CD4-positive, alpha-beta T cell treated with Interferon gamma for 1 hour (primary cell): ENCODE measurements at places on chromosomes 16 and 17.

- DNase-seq: no peak
Observed at GRCh38 chr16:65012357-65012756, 109.5 kb downstream of the CDH11 start.

DNA sequence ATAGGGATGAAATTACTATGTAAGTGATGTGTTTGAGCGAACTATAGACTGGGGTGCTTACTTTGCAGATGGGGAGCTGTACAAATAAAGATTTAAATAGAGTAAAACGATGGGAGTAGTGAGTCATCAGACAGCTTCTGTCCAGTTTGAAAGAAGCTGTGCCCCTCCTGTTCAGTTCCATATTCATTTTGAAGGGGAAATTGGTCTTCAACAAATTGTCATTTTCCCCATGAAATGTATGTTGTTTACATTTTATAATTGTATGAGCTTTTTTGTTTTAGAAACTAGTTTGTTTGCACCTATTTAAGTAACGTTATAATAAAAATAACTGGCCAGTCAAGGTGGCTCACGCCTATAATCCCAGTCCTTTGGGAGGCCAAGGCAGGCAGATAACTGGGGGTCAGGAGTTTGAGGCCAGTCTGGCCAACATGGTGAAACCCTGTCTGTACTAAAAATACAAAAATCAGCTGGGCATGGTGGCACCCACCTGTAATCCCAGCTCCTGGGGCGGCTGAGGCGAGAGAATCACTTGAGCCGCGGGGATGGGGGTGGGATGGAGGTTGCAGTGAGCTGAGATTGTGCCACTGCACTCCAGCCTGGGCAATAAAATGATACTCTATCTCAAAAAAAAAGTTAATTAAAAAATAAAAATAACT is 20.2 kb downstream of the SEC14L1 start:
- DNase-seq: no peak

GRCh38 chr17:1553354-1554266 is 9.0 kb downstream of the PITPNA start:
- DNase-seq: no peak

DNA sequence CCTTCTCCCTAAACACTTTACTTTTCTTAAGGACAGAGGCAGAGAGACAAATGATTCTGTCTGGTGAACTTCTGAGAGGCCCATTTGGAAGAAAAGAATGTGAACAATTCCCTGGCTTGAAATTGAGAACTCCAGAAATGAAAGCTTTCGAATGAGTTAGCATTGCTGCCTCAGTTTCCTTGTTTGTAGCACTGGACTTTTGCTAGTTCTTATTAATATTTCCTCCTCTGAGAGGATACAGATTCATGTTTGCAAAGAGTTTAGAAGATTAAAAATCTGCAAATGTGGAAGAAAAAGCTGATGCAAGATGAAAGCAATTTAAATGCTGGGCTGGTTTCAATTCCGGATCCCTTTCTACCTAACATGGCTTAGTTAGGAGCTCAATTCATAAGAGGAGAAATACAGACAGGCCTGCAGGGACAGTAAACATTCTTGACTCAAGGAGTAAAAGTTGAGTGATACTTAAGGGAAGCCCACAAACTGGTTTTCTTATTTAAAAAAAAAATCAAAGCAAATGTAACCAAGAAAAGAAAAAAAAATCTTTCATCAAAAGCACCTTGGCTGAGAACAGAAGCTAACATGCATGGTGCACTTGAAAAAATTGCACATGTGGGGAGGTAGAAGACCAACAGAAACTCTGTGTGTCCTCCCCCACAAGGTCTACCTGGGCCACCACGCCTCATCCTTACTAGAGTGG is 27.1 kb downstream of the HNF1B start:
- no peak for DNase-seq

DNA sequence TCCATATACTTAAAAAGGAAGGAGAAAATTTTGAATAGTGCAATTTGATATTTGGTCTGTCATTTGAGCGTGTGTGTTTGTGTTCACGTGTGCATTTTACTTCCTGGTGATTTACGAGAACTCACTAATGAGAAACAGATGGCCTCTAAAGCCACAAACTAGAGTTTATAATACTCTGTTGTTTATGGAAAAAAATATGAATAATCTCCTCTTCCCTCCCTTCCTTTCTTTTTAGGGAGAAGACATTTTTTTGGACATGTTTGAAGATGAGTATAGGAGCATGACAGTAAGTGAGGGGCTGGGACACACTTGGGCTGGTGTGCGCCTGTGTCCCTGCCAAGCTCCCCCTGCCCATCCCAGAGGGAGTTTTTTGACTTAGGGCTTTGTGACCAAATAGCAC is 102.7 kb downstream of the CLEC16A start:
- DNase-seq: no peak

- DNase-seq: no peak
Observed at GRCh38 chr17:80667462-80668277, 123.0 kb downstream of the RPTOR start.

- no peak for DNase-seq
Observed at GRCh38 chr17:32141679-32142037, 644 bp upstream of the RHOT1 start.
